ENCODE measurements at places on chromosomes 6 and 20.

DNA sequence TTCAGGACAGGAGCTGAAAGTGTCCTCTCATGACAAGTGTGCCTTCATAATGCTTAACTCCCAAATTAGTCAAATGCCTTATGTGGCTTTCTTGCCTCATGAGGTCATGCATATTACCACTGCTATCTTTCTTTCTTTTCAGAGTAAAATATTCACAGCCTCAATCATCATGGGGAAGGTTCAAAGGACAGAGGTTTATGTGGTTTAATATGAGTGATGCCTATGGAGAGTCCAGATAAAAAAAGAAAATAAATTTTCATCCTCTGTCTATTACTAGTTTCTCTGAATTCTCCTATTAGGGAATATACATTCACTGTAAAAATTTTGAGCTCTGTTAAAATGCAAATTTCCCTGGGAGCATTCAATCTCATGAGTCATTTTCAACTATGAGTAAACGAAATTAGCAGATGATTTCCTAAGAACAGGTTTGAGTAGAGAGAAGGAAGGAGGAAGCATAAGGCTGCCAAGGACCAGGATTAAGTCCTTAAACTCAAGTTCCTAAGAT lies 396.9 kb upstream of the ADGRB3 start:
- DNase-seq = no peak

GRCh38 chr20:4411744-4412143 lies 310.0 kb upstream of the PRND start:
- no peak for DNase-seq

- no peak for DNase-seq
These were observed 180.6 kb upstream of the TENT5A start for GRCh38 chr6:81933089-81933488.

DNA sequence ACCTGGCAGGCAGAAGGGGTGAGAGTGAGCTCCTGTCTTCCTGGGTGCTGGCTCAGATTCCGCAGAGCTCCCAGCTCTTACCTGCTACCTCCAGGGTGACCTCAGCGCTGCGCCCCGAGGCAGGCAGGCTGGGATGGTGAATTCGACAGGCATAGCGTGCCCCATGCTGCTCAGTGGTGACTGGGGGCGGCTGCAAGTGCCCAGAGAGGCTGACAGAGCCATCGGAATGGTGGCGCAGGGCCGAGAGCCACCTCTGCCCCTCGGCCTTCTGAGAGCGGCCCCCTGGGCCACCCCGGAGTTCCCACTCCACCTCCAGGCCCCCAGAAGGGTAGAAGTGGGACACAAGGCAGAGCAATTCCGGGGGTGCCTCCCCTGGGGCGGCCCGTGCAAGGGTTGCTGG lies 5.5 kb upstream of the RGL2 start:
- no peak for DNase-seq

- no peak for DNase-seq
These were observed 153.7 kb upstream of the PRDM1 start for GRCh38 chr6:105932440-105932839.

GRCh38 chr6:159852877-159853276 lies 37.9 kb upstream of the MAS1 start:
- no peak for DNase-seq

DNA sequence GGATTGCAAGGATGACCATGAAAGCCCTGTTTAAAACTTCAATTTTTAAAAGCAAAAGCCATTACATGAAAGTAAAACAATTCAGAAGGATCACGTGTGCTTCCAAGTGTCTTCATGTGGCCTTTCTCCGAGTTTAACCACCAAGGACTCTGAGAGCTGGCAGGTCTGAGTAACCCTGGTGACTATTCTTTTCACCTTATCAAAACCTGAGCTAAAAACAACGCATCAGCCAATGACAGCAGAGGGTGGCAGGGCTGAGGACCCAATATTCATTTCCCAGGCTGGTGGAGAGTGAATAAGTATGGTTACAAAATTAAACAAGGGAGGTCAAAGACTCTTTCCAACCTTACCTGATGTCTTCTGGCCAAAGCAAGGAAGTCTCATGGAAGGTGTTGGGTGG lies 46.7 kb downstream of the DNAAF9 start:
- no peak for DNase-seq

- DNase-seq = no peak
These were observed 59.0 kb downstream of the CD164 start for GRCh38 chr6:109323241-109323640.

DNA sequence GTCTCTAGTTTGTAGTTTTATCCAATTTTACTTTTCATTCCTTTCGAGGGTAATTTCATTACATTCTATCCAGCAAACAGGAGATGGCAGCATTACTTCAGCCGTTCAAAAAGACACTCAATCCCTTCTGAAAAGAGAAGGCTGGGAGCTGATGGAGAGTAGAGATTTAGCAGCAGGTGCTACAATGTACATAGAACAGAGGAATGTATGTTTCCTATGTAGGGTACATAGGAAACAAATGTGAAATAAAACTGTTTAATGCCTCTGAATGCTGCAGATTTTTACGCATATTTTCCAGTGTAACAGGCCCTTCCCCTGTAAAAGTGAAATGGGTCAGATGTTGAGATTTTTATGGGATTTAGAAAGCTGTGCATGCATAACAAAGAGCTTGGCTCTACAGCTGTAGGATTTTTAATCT lies 16.0 kb downstream of the RPS12 start:
- DNase-seq = no peak

- DNase-seq = no peak
These were observed 149.1 kb upstream of the MOCS1 start for GRCh38 chr6:40083141-40083920.

DNA sequence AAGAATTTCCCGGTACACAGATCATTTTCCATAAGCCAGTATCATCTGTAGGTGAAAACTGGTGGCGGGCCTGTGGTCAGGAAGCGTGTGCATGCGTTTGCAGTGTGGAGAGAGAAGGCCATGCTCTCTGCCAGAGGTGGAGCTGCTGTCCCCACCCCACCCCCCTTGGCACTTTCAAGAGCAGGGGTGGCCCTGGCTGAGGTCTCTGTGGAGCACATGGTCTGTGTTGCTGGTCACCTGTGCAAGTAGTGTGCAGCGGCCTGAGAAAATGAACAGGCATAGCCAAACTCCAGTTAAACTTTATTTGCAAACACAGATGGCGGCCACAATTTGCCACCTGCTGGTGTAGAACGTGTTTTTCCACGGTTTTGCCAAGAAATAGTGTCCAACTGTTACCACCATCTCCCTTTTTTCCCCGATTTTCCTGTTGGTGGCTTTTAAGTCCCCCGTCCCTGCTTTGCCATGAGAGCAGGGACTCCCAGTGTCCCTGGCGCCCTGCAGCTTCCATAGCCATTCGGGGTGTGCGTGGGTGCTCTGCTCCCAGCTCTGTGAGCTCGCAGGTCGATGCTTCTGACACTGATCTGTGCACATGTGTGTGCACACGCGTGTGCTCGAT lies 2.5 kb downstream of the ADRM1 start:
- no peak for DNase-seq

- no peak for DNase-seq
These were observed 55.8 kb downstream of the UBE2V1 start for GRCh38 chr20:50056951-50057713.

DNA sequence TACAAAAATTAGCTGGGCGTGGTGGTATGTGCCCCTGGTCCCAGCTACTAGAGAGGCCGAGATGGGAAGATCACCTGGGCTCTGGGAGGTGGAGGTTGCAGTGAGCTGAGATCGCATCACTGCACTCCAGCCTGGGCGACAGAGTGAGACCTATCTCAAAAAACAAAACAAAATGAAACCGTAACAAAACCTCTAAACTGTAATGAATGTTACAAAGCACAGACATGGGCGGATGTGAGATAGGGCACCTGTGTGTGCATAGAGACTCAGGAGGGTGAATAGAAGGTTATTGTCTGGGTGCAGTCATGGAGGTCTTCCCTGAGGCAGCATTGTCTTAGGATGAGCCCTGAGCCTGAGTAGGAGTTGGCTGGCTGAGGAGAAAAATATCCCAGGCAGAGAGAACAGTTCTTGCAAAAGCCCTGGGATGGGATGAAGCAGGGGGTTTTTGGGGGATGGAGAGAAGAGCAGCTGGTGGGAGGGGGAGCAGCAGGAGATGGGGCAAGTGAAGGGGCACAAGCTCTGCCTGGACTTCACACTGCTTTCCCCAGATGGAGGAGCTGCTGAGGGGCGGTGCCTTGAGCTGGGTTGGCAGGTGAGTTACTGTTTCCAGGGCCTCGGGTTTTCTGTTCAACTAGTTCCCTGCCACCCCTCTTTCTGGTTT lies 5.2 kb downstream of the BCAS4 start:
- DNase-seq = no peak

GRCh38 chr6:149859938-149860337 lies 4.2 kb downstream of the LRP11 start:
- DNase-seq = no peak

DNA sequence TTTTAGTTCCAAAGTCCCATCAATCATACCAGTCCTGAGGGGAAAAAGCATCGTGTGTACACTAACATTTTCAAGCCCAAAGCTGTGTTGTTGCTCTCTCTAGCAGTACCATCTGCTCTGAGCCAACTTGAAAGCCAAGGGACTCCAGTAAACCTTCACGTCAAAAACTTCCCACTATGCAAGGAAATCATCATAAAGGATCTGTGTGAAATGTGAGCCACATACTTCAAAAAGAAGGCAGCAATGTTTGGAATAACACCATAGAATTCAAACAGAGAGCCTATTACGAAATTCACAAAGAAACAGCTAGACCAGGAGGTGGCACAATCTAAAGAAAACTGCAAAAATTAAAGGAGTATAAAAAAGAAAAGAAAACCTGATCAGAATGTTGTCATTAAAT lies 399.8 kb upstream of the EPHA7 start:
- DNase-seq = no peak

DNA sequence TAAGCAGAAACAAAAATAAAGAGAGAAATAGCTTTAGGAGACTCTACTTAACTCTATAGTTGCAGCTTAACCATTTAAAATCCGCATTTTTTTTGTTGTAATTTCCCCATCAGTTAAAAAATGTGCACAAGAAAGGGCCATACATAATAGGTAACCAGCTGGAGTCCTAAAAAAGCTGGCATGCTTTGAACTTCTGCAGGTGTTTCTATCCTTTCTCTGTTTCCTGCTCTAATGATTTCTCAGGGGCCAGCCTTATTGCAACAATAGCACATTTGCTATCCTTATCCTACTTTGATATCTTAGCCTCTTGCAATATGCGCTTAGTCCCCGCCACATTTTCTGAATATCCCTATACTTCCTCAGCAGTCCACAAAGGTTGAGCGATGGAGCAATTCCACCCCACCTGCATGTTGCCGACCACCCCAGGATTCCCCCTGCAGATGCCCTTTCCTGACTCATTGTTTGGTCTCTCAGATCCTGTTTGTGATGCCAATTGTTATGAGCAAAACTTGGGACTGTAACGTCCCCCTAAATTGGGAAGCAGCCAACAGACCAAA lies 48.5 kb downstream of the TRIM27 start:
- no peak for DNase-seq

DNA sequence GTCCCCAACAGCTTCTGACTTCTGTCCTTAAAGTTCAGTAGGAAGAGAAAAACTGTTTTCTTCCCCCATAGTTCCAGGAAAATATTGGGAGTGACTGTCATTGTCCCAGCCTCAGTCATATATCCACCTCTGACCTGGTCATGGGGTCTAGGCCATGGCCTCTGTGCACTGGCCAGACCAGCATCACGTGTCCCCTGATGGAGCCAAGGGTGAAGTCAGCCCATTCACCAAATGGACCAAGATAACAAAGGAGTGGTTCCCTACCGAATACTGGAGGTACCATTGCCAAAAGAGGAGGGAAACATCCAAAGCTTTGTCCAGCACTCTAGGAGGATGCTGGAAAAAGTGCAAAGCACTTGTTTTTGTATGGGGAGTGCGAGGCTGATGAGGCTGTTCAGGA lies 395.4 kb downstream of the TAF4 start:
- DNase-seq = no peak

DNA sequence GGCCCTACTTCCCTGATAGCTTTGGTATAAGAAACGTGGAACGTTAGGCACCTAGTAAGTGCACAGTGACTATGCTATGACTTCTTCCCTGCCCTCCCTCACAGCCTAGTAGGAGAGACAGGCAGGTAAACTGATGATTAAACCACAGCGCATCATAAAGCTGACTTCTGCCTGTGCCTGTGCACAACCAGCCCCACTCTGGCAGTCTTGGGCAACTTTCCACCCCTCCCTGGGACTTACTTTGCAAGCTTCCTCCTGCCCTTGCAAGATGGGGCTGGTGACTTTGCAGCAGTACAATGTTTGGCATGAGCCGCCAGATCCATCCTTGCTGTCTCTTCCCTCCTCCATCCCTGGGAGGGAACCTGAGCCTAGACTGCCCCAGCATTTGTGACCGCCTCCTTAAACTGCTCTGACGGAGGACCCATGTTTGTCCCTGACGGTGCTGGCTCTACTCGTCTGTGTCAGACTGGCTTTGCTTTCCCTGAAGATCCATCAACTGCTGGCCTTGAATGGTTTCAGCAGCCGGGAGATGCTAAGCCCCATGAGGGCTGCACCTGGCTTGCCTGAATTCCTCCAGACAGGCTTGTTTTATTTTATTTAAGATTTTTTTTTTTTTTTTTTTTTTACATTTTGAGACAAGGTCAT lies 36.1 kb downstream of the EFCAB8 start:
- no peak for DNase-seq

DNA sequence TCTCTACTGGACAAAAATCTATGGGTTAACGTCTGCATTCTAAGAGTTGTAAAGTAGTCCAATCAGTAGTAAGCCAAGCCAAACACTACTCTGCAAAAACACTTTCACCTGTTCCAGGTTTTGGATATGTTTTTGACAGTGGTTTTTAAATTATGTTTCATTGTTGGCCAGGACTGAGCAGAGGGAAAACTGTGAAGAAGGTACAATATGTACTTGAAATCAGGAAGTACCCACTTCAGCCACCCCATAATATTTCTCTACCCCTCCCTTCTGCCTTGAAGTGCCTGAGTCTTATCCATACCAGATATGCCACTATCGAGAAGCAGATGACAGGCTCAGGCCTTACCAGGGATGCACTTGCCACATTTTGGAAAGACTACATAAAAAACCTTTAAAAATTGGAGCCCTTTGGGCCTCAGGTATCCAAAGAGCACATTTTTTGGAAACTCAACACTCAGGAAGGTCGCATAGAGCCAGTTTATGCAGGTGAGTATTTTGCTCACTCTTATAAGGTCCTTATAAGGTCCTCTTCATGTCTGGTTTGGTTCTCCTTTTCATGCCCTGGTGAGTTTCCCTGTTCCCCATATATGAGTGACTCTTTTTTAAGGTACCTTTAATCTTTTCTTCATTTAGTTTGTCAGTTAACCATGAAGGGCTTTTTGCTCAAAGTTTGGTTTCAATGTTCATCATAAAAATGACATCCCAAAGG lies 859.3 kb upstream of the FLRT3 start:
- no peak for DNase-seq

GRCh38 chr6:105642708-105643107 lies 239.8 kb upstream of the PREP start:
- no peak for DNase-seq

GRCh38 chr6:152461556-152461955 lies 175.6 kb downstream of the SYNE1 start:
- no peak for DNase-seq

DNA sequence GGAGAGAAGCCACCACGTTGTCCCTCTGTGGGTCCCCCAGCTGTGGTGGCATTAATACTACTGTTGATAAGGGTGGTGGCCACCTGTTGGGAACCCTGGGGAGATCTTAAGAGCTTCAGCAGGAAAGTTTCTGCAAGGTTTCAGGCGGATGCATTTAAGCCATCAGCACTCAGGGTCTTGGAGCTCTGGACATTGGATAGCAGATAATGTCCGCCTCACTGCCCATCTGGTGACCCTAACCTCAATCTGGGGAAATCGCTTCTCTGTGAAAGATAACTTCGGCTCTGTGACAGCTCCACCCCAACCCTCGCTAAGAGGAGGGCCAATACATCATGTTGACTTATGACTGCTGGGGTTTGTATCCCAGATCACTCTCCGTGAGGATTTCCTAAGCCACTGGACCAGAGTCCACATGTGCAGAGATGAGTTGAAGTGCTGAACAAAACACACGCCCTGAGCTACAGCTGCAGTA lies 92.9 kb downstream of the FOXC1 start:
- no peak for DNase-seq

Measured in activated T-cell treated with anti-CD3 and anti-CD28 coated beads, Interleukin-2, amount 50 U/mL, for 48 hours (primary cell).